Activated naive CD8-positive, alpha-beta T cell treated with anti-CD3 and anti-CD28 coated beads, Interleukin-2, amount 10 ng/mL, durations not matched to agents 7 days and 5 days (primary cell): ENCODE measurements at places on chromosomes 11 and 22.

GRCh38 chr11:8090756-8091155, 9.7 kb downstream of the TUB start:
- no peak for DNase-seq

GRCh38 chr11:5234381-5234834, at the start of gene HBD:
Gene HBD (minus strand): TSS chr11:5234483. CDS start chr11:5234433, 50 bp downstream.
- DNase-seq, result no peak

DNA sequence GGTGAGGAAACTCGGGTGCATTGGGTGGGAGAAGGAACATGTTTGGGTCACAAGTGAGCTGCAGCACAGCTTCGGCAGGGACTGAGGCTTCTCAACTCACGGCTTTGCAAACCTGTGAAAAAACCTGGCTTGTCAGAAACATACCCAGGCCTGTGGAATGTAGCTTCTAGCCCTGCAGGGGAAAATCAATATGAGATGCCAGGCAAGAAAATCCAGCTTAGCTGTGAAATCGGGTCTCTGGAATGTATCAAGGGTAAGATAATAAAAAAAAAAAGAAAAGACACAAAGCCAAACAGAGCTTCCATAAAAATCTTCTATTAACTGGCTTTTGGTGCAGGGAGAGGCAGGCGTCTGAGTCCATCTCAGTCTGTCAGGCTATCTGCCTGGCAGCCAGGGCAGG, 28.5 kb downstream of the UQCR10 start:
- no peak for DNase-seq

DNA sequence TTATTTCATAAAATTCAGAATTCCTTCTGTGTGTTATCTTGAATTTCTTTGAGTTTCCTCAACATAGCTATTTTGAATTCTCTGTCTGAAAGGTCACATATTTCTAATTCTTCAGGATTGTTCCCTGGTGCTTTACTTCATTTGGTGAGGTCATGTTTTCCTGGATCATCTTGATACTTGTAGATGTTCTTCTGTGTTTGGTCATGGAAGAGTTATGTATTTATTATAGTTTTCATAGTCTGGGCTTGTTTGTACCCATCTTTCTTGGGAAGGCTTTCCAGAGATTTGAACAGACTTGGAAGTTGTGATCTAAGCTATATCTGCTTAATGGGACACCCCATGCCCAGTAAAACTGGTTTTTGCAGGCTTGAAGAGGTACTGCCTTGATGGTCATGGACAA, 149.6 kb downstream of the METTL15 start:
- no peak for DNase-seq

- DNase-seq, result no peak
Observed at GRCh38 chr11:94871491-94872185, 101.7 kb downstream of the CWC15 start.

DNA sequence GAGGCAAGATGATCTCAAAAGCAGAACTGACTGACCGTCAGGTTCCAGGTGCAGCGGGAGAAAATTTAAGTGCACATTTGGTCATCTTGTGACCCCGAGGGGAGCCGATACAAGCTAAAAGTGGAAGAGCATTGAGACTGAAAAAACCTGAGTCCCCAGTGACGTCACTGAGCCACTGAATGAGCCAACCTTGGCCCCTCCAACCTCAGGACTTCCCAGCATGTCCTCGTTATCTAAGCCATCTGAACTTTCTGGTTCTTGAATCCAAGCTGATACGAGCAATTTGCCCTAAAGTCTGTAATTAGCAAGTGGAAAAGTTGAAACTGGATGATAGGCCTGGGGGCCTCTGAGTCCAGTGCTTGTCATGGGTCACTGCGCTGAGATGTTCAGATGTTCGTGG, 51.1 kb upstream of the ISX start:
- DNase-seq, result no peak

DNA sequence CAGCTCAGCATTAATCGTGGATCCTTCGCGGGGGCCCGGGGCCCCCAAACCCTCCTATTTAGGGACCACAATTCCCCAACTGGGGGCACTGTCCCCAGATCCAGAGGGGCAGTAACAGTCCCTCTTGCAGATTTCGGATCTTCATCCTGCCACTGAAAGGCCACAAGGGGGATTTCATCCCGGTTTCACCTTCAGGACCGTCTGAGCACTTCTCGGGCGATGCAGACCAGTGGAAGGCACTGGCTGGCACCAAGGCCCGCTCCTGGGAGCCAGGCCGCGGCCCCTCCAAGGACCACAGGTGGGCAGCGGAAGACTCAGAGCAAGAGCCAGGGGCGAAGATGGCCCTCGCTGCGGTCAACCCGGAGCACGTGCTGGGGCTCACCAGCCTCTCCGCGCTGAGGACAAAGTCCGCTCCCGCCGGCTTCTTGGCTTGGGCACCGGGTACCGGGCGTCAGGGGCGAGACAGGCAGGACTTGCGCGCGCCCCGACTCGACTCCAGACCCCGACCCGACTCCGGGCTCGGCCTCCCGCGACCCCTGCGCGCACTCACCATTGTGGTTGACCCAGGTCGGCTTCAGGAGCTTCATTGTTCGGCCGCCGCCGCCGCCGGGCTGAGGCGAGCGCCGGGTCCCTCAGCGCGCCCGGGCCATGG, 517 bp downstream of the HIRA start:
- DNase-seq, result peak; percentile 67

GRCh38 chr11:45053736-45054446, 92.5 kb upstream of the PRDM11 start:
- DNase-seq, result no peak

- no peak for DNase-seq
Observed at GRCh38 chr22:23289130-23289503, 108.8 kb downstream of the BCR start.

DNA sequence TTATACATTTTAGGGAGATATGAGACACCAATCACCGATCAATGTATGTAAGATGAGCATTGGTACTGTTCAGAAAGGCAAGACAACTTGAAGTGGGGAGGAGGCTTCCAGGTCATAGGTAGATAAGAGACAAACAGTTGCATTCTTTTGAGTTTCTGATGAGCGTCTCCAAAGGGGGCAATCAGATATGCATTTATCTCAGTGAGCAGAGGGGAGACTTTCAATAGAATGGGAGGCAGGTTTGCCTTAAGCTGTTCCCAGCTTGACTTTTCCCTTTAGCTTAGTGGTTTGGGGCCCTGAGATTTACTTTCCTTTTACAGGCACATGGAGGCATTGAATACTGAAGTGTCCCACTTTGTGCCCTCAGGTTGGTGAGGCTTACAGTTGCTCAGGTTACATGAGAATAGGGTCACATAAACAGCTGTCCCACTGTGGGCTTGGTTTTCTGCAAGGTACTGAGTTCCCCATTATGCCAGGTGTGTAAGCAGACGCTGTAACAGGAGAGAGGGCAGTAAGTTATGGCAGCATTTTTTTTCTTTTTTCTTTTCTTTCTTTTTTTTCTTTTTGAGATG, 129.8 kb upstream of the SERPIND1 start:
- DNase-seq, result no peak

DNA sequence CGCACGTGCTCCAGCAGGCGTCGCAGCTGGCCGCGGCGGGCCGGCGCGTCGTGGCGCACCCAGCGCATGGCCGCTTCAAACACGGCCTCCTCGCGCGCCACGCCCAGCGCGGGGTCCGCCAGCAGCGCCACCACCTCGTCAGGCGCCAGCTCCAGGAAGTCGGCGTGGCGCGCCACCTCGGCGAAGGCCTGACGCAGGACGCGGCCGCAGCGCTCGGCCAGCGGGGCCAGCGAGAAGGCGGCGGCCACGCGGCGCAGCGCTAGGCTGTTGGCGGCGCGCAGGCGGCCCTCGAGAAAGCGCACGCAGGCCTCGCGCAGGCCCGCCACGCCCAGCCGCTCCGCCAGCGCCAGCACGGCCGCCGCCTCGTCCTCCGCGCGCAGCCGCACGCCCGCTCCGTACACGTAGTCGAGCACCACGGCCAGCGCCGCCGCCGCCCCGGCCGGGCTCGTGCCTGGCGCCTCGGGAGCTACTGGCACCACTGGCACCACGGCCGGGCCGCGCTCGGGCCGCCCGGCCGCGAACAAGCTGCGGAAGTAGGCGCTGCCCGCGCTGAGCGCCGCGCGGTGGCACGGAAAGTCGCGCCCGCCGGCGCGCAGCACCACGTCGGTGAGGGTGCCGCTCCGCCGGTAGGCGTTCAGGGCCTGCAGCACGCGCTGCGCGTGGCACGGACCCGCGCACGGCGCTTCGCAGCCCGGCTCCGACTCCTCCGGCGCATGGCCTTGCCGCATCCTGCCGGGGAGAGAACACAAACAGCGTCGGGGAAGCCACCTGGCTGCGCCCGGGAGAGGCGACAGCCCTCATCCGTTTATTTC, 2.9 kb downstream of the KLHL35 start:
- DNase-seq, result peak; percentile 77

DNA sequence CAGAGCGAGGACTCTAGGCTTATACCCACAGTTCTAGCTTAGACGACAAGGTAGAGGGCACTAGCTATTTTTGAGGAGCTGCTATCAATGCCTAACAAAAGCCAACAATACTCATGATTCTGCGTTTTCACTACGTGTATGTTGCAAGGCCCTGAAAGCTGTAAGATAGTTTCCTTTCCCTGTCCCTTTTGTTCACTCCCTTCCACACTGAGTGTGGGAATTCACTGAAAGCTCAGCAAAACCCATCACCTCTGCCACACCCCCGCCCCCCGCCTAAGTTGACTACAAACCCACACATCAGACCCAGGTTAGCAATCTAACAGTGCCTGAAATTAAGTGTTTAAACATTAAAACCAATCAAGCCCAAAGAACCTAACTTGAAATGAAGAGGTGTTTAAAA, 6.2 kb upstream of the LDLRAD3 start:
- DNase-seq, result no peak

GRCh38 chr22:43002202-43002586, 12.8 kb downstream of the PACSIN2 start:
- no peak for DNase-seq

GRCh38 chr22:40200795-40201530, 23.2 kb downstream of the TNRC6B start:
- no peak for DNase-seq

- DNase-seq, result no peak
Observed at GRCh38 chr11:67057205-67057672, 592 bp downstream of the RHOD start.

DNA sequence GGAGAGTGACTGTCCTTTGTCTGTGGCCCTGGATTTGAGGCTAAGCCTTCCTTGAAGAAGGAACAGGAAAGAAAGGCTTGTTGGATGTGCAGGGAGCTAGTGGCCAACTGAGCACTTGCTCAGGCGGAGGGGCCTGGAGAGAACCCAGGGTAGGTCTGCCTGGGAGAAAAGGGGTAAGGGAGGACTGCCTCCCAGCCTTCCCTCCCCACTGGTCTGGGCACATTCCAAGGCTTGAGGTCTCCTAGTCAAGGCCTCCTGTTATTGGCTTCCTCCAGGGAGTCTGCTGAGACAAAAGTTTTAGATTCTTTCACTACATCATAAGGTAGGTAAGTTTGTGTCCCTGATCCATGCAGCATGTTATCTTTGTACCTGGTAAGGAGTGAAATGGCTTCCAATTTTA, 15.2 kb downstream of the KCNQ1OT1 start:
- DNase-seq, result peak; percentile 10

DNA sequence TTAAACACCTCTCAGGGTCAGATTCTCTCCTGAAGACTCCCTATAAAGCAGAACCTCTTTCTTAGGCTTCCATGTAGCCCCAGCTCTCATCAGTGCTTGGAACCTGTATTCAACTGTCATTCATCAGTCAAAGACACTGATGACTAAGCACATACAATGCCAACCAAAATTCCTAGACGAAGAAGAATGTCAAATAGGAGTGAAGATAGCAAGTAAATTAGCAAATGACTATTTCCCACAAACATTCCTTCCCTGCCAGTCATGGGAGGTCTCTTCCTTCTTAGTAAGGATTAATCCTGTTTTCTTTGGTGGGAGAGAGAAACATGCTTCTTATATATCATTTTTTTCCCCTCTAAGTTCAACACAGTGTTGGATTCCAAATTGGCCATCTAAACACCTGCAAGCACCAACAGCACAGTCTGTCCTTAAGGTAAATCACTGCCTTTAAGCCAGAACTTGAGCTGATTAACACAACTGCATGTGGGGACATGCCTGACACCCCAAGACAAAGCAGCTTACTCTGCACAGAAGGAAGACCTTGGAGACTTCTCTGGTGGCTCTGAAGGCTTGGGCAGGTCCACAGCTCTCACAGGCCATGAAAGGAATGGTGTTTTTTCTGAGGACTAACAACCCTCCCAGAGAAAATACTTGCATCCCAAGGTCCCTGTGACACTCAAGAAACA, 47.5 kb upstream of the ME3 start:
- no peak for DNase-seq

DNA sequence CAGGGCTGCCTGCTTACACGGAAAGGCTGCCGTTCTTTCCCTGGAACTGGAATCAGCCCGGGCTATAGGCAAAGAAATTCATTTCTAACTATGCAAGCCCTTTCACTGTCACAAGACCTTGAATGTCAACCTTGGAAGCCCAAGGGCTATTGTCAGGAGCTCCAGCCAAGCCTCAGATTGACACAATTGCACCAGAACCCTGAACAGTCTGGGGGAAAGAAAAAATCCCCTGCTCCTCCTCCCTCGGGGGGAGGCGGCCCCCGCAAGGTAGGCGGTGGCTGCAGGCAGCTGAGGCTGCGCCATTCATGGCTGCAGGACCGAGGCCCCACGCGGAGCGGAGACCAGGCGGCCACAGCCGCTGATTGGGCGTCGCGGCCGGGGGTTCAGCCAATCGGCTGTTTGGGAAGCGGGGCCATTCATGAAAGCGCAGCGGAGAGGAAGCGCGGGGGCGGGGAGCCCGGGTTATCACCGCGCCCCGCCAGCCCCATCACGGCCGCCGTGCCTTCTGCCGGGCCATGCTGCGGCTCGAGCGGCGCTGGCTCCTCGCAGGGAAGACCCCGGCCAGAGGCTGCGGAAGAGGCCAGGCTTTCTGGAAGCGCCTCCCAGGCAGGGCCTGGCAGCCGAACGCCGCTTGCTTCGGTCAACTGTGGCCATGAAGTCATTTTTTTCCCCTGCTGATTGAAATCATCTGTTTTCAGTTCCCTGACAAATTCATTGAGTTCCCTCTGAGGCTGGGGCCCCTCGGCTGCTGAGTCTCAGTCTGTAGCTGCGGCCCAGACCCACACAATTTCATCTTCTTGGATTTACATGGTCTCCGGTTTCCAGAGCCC, 38.1 kb upstream of the LINC01488 start:
- DNase-seq, result peak; percentile 81
